ENCODE measurements at places on chromosomes 3 and 15.

GRCh38 chr3:50255251-50255615 lies 13.7 kb upstream of the SEMA3B start:
- no peak for DNase-seq

- DNase-seq = no peak
These were observed 39.1 kb upstream of the DNAJC13 start for GRCh38 chr3:132378048-132378762.

- DNase-seq = no peak
These were observed 1037.3 kb downstream of the SI start for GRCh38 chr3:164040991-164041390.

GRCh38 chr15:36362509-36362915 lies 216.9 kb upstream of the CDIN1 start:
- DNase-seq = no peak

GRCh38 chr3:11423868-11424267 lies 151.7 kb downstream of the ATG7 start:
- DNase-seq = no peak

DNA sequence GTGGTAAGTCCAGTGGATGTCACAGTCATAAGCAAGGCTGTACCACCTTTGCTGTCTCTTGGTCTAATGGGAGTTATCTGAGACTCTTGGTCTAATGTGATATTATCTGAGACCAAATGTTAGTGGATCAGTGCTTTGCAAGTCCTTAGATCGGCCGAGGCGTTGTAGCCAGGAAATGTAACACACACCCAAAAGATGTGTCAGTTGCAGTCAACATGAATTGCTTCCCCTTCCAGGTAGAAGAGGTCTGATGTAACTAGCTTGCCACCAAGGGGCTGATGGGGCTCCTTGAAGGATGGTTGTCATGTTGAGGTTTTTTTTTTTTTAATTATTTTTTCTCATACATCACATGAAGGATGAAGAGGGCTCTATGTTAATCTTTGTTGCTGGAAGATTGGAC lies 45.4 kb upstream of the RAF1 start:
- no peak for DNase-seq

DNA sequence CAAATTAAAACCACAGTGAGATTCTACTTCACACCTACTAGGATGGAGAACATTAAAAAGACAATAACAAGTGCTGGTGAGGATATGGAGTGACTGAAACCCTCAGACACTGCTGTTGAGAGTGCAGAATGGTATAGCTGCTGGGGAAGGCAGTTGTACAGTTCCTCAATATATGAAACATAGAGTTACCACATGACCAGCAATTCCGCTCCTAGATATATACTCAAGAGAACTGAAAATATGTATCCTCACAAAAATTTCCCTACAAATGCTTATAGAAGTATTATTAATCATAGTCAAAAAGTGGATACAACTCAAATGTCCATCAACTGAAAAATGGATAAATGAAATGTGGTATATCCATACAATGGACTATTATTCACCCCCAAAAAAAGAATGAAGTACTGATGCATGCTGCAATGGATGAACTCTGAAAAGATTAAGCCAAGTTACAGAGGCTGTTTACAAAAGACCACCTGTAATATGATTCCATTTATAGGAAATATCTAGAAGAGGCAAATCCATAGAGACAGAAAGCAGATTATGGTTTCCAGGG lies 164.7 kb upstream of the IGF1R start:
- no peak for DNase-seq

DNA sequence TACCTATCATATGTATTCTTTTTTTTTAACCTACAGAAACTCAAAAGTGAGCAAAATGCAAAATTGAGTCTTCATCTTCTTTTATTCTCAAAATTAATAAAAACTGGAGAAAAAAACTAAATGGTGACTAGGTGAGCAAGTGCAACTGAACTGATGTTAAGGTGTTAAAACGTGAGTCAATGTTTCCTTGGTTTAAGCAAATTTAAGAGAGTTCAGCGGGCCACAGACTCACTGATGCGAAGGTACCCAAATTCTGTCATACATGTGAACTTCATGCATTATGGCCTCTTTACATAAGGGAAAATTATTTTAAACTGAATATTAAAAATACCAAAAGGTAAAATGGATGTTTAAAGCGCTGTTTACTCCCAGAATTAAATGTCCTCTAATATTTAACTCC lies 206.6 kb downstream of the FOXP1 start:
- DNase-seq = no peak

DNA sequence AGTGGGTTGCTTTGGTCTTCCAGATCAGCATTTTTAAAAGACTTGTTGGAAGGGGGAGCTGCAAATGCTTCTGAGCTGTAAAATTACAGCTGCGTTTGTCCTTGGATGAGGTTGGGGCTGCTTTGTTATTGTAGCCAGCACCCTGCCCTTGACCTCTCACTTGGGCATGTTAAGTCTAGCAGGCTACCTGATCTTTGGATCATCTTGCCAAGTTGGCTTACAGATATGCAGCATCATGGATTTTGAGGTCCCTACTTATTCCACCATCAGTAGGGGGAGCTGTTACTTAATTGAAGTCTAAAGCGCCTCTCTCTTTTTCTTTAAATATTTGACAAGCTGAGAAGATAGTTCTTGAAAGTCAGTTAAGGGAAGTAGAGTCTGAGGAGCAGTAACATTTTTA lies 793.0 kb downstream of the MCTP2 start:
- no peak for DNase-seq

GRCh38 chr15:50166216-50166615 lies 15.8 kb upstream of the SLC27A2 start:
- DNase-seq = no peak

DNA sequence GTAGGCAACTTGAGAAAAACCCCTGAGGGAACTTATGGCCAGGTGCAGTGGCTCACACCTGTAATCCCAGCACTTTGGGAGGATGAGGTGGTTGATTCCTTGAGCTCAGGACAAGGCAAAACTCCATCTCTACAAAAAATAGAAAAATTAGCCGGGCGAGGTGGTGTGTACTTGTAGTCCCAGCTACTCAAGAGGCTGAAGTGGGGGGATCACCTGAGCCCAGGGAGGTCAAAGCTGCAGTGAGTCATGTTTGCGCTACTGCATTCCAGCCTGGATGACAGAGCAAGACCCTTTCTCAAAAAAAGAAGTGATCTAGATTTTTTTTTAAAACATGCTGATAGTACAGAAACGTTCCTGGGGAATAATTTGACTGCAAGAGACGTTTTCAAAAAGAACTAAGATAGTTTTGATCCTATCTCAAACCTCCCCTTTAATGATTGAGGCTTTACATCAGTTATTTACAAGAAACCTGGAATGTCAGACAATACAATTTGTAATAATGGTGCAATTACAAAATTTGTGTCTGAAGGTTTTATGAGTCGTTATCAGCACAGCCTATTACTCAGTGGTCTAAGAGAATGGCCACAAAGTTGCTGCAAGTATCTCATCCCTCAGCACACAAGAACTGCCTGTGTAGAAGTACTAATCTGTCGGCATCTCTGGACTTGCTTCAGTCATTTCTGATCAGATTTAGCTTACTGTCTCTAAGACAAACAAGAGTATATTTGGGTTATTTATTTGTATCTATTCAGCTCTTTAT lies 32.2 kb upstream of the KLHL25 start:
- DNase-seq = no peak

DNA sequence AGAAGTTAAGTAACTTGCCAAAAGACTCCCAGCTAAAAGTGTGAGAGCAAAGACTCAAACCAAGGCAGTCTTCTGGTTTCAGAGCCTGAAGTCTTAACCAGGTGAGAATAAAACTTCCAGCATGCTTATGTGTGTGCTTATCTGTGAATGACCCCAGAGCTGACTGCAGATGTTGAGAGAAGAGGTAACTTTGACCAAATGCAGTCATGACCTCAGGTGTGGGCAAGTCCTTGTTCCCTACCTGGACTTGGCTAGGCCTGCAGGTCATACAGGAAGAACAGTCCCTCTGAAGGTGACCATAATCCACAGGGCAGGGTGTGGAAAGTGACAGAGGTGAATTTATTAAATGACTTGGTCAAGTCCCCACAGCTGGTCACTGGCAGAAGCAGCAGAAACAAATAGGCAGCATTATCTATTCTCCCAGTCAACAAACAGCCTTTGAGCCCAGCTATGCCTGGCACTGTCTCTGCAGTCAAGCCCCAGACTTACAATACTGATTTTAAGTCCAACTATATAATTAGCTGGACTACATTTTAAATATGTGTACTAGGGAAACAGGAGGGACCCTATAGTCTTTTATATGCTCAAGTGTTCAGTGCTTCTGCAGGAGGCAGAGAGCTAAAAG lies 3.0 kb upstream of the CPEB1 start:
- no peak for DNase-seq

GRCh38 chr3:48433472-48434118 lies 3.7 kb upstream of the PLXNB1 start:
- no peak for DNase-seq

DNA sequence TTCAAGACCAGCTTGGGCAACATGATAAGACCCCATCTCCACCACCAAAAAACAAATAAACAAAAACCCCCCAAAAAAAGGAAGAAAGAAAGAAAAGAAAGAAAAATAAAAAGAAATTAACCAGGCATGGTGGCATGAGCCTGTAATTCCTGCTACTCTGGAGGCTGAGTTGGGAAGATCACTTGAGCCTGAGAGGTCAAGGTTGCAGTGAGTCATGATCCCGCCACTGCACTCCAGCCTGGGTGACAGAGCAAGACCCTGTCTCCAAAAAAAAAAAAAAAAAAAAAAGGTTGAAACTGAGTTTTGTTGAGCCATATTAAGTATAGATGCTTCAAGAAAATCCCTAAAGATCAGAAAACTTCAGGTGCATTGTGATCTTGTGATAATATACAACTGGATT lies 217.3 kb upstream of the LRRFIP2 start:
- DNase-seq = no peak

DNA sequence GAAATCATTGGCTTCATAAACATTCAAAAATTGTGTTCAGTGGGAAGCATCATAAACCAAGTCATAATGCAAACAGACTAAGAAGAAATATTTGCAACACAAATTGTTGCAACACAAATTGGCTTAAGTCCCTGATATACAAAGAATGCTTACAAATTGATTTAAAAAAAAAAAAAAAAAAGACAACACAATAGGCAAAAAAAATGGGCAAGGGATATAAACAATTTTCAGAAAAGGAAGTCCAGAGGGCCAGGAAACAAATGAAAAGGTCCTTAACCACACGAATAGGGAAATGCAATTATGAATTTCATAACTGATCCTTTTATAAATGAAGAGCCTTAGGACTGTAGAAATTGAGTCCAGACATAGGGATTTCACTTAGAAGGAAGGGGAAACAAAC lies 98.9 kb downstream of the LRRK1 start:
- DNase-seq = no peak
